Activated CD8-positive, alpha-beta memory T cell treated with anti-CD3 and anti-CD28 coated beads, Interleukin-2, amount 50 U/mL, for 48 hours (primary cell): ENCODE measurements at places on chromosomes 7 and 10.

GRCh38 chr7:117946151-117946633, 73.0 kb upstream of the CTTNBP2 start:
- no peak for DNase-seq

DNA sequence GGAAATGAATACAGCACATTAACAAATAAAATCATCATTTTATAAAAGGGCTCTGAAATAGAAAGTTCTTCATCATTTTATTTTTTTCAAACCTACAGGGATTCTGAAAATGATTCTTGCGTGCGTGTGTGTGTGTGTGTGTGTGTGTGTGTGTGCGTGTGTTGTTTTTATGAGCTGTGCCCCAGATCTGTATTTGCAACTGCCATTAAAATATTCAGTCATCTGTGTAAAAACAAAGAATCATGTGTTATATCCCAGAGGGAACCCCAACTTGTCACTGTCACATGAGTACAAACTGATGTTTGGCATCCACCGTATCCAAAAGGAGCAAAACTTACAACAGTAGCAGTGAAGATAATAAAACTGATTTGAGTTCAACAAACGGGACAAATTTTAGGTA, 635.4 kb upstream of the PFKP start:
- no peak for DNase-seq

DNA sequence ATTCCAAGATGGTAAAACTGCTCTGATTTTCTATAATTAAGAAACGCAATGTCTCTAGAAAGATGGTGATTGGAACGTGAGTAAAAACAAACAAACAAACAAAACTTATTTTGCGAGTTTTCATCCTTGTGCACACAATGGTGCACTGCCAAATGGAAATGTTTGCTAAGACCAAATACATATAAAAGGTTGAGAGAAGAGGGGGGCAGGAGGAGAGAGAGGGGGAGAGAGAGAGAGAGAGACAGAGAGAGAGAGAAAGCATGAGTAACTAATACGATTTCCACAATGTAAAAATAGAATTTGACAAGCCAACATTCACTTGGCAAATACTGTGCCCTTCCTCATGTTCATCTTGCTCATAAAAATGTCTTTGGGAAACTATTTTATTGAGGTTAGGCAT, 375.4 kb downstream of the CNTNAP2 start:
- DNase-seq = no peak

GRCh38 chr7:4612939-4613841, 68.9 kb upstream of the FOXK1 start:
- no peak for DNase-seq

DNA sequence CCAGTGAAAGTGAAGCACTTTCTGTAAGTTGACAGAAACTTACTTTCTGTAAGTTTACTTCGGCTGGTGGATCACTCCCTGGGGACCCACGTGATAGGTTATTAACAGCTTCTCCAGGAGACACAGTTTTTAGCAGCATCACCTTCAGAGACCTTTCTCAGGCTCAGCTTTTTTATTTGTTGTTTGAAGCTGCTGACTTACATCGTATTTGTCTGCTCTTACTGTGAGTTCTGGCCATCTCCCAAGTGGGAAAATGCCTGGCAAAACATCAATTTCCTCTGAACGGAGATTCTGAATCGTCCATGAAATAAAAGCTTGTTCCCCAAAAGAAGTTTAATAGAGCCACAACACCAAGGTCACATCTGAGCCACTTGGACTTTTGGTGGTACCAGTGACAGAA, 178.7 kb upstream of the PODXL start:
- DNase-seq = no peak
